ENCODE measurements at places on chromosomes 6 and 20.

GRCh38 chr6:134954272-134955000, 4.5 kb upstream of the ALDH8A1 start:
- DNase-seq = no peak

- DNase-seq = peak; percentile 63
These were observed at the start of the genes CYP39A1 and SLC25A27 for GRCh38 chr6:46652603-46653438. CYP39A1 (minus strand) TSS chr6:46652818; CDS start chr6:46652582, 236 bp downstream. SLC25A27 (plus strand) TSS chr6:46652975; CDS start chr6:46653193, 218 bp downstream.

DNA sequence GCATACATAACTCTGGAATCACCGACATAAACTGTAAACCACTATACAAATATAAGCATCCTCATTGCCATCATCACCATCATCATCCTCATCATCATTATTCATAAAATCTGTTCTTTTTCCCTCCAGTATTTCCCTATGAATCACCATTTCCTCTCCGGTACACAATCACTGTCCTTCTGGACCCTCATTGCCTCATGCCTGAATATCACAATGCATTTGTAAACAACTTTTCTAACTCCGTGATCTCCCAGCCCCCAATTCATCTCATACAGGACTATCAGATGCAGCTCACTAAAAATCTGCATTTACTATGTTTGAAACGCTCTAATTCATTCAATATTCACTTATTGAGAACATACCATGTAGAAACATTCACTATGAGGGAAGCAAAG, 339.7 kb downstream of the TBC1D32 start:
- no peak for DNase-seq

DNA sequence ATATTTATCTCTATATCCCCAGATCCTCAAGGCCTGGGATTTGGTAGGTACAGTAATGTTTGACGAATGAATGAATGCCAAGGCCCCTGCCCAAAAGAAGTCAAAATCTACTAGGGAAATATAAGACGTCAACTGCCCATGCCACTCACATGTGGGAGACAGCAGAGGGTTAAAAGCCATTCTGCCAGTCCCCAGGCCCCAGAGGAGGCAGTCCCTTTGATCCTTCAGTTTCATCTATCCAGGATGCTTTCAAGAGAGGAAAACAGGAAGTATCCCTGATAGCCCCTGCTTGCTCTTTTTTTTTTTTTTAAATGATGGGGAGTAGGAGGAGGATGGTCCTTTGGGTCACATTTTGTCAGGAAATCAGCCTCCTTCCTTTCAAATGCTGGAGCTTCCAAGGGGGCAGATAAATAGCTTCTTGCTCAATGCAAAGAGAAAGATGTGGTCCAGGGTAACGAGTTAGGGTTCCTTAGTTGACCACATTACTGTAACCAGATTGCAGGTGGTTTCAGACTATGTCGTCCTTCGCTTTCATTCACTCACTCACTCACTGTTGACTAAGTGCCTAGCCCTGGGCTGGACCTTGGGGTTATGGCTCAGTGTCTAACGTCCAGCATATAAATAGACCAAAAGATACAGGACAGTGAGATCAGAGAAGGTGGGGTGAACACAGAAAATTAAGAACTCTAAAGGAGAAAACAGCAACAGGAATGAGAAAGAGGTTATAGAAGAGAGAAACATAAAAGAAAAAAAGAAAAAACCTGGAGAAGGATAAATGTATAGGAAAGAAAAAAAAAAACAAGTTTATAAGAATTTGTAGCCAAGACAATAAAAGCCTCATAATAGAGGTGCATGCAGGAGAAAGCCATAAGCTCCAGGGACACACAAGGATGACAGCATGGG, 64.6 kb upstream of the PIM1 start:
- DNase-seq = peak; percentile 37

DNA sequence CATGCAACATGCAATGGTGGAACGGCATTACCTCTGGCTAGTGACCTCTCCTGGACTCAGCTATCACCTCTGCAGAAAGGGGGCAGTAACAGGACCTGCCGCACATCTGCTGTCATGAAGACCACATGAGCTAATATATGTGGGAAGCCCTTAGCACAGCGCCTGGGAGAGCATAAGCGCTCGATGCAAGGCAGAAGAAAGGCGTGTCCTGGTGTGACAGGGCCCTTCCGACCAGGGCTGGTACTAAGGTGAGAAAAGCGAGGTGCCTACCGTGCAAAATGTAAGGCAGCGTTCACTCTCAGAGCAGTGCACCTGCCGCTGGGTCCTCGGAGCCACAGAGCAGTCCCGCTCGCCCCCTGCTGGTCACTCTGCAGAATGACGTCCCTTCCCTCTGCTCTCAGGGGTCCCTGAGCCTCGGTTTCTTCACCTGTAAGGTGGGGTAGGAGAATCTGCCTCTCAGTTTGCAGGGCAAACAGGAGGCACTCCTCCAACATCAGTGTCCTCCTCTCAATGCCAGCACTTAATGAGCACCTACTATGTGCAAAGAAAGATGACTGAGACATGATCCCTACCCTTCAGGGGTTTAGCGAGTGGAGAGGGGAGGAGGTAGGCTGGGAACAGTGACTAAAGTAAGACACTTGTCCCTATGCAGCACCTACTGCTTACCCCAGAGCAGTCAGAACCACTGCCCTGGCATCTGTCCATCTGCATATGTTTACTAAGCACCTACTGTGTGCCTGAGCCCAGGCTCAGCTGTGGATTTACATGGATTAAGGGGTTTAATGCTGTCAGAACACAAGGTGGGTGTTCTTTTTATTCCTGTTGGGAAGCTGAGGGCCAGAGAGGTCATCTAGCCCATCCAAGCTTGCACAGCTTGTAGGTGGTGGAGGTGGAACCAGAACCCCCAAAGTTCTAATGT, 41.1 kb upstream of the PTGIS start:
- peak; percentile 34 for DNase-seq
